Stimulated activated CD8-positive, alpha-beta memory T cell treated with anti-CD3 and anti-CD28 coated beads, Interleukin-4, amount 100 ng/mL, for 4 hours (primary cell): ENCODE measurements at places on chromosomes 12 and 14.

GRCh38 chr14:96797582-96798349 lies 584 bp downstream of the VRK1 start:
- peak; percentile 6 for DNase-seq

- no peak for DNase-seq
These were observed 93.3 kb upstream of the RIC8B start for GRCh38 chr12:106681210-106681609.

GRCh38 chr12:77723308-77723707 lies 107.4 kb upstream of the NAV3 start:
- no peak for DNase-seq

DNA sequence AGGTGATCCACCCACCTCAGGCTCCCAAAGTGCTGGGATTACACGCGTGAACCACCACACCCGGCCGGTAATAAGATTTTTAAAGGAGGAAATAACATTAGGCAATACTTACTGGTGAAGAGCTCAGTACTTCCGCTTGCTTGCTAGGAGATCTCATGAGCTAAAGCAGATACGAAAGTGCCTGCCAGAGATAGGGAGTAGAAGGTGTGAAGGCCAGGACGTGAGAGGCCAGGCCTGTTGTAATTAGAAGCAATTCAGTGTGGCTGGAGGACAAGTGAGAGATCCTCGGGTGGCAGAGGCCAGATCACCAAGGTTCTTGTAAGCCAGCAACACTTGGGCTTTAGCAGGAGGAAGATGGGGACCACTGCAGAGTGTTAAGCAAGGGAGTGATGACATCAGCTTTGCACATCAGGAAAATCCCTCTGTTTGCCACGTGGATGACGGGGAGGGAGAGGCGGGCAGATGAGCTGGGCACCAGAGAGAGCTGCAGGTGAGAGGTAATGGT lies 7.6 kb downstream of the TECPR2 start:
- no peak for DNase-seq
